ENCODE measurements at places on chromosomes 5 and 9. TPM values are rescaled to one million over a fixed set of nuclear protein-coding genes. Genes with fewer than 3 reads are reported as not detected.
A peak's percentile ranks its signal among the peaks of the same experiment; 100 is the strongest.

GRCh38 chr5:31033295-31033694, 160.2 kb upstream of the CDH6 start:
- peaks cover 4% of the 10 kb centered on the region for H3K4me1 ChIP-seq
- no peaks in the 10 kb centered on the region for H3K27me3 ChIP-seq
- no peaks in the 10 kb centered on the region for H3K36me3 ChIP-seq
- H3K4me3 ChIP-seq: no peak overlapping the region
- no peak for DNase-seq
- no peak overlapping the region for H3K27ac ChIP-seq

- H3K4me1 ChIP-seq: peaks cover 46% of the 10 kb centered on the region
- H3K27ac ChIP-seq: peak overlapping the region; percentile 11
- no peak for DNase-seq
- no peaks in the 10 kb centered on the region for H3K27me3 ChIP-seq
- H3K36me3 ChIP-seq: peaks cover 3% of the 10 kb centered on the region
These were observed 3.2 kb downstream of the SNX30 start for GRCh38 chr9:112753725-112754124.

Gene FYB1
- polyA plus RNA-seq: 6.8 TPM

Gene GABRA1
- 0.61 TPM for polyA plus RNA-seq

Gene FLT4
- polyA plus RNA-seq: 10.2 TPM

All from large intestine (tissue), 12 donors.